ENCODE measurements at places on chromosomes 11 and 22.

GRCh38 chr11:73838443-73839122, 38.1 kb downstream of the COA4 start:
- DNase-seq = no peak

- no peak for DNase-seq
Observed at GRCh38 chr11:47389577-47390421, 11.5 kb upstream of the SPI1 start.

- DNase-seq = no peak
Observed at GRCh38 chr11:95542868-95543551, 246.6 kb downstream of the FAM76B start.

DNA sequence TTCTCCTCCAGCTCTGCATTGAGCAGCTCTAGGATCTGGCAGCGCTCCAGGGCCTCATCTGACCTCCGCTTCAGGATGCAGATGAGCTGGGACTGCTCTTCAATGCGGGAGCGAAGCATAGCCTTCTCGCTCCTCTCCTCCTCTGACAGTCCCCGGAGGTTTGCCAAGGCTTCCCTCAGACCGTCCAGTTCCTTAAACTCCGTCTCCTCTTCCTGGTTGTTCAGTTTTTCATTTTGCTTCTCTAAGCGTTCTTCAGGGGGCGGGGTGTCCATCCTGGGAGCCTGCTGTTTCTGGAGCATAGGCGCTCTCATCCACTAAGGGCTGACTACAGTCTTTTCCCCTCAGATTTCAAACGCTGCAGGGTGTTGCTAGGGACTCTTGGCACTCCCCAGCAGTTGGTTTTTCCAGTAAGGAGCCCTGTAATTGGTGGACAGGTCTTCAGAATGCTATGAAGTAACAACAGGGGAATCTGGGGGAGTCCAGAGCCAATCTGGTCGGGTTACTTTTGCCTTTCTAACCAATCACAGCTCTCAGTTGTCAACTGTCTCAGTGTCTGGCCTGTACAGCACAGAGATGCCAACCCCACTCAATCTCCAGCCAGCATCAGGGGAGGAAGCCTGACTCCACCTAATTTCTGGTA, at the start of gene CCDC89:
TSS of gene CCDC89 (minus strand) at position 376 of the 640 bp plus-strand sequence. CDS start at position 311, 65 bp downstream.
- DNase-seq = no peak
